ENCODE measurements at places on chromosomes 7 and 10. TPM values are rescaled to one million over a fixed set of nuclear protein-coding genes. Genes with fewer than 3 reads are reported as not detected.

PDE6C gene
- not detected for total RNA-seq

- no peak overlapping the region for H3K4me3 ChIP-seq
- no peak for DNase-seq
- no peak overlapping the region for H3K27ac ChIP-seq
- no peaks in the 10 kb centered on the region for H3K36me3 ChIP-seq
- H3K27me3 ChIP-seq, result no peaks in the 10 kb centered on the region
Measured at GRCh38 chr7:105444342-105444987, 55.7 kb upstream of the SRPK2 start.

CALCR gene
- total RNA-seq, result 0.10 TPM

GRCh38 chr10:10270126-10271050, 747.3 kb upstream of the CELF2 start:
- no peaks in the 10 kb centered on the region for H3K36me3 ChIP-seq
- H3K4me1 ChIP-seq, result no peaks in the 10 kb centered on the region
- H3K27me3 ChIP-seq, result no peaks in the 10 kb centered on the region
- no peak overlapping the region for H3K27ac ChIP-seq
- no peak for DNase-seq
- H3K4me3 ChIP-seq, result no peak overlapping the region

Measured in HCT116 (cell line).